Mesenchymal stem cell (in vitro differentiated cells and primary cell): ENCODE measurements at places on chromosomes 5 and 9.

DNA sequence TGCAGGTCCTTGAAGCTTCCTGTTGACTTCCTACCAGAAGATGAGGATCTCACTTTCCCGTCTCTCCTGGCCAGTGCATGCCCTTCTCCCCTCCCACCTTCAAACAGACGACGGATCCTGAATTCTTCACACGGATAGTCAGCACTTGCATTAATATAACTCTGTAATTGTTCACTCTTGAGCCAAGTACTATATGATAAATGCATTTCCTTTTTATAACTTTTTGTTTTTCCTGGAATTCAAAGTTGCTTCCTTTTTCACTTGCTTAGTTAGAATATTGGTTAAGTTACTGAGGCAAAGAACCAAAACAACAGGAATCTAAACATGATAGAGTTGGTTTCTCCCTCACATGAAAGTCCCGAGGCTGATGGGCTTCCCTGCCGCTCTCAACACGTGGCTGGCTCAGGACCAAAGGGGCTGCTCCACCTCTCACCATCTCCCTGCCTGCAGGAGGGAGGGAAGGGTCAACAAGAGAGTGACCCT is 20.2 kb upstream of the EGFL7 start:
- no peak for DNase-seq

- peak; percentile 46 for DNase-seq
Measured at GRCh38 chr9:93575796-93576257, 557 bp upstream of the PHF2 start.

DNA sequence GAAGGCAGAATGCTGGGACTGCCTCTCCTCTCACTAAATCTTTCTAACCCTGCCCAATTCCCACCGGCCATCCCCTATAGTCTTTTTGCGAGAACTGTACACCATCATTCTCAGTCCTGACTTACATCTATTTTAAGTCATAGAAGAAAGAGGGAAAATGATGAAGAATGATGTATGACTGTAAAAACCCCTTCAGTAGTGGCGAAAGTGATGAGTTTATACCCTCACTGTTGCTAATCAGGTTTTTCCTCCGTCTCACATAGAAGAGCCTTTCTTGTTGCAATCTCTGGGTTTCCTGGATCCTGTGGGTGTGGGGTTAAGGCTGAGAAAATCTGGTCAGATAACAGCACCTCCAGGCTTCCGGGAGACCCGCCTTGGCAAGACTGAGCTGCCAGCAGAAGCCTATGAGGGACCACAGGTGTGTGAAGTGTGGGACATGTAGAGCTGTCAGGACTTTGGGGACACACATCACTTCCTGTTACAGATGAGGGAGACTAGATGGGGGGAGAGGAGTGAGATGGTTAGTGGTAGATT is 147.1 kb upstream of the SLC12A2 start:
- no peak for DNase-seq

- peak; percentile 80 for DNase-seq
Measured at GRCh38 chr5:139633295-139634027, 14.7 kb upstream of the CXXC5 start.

DNA sequence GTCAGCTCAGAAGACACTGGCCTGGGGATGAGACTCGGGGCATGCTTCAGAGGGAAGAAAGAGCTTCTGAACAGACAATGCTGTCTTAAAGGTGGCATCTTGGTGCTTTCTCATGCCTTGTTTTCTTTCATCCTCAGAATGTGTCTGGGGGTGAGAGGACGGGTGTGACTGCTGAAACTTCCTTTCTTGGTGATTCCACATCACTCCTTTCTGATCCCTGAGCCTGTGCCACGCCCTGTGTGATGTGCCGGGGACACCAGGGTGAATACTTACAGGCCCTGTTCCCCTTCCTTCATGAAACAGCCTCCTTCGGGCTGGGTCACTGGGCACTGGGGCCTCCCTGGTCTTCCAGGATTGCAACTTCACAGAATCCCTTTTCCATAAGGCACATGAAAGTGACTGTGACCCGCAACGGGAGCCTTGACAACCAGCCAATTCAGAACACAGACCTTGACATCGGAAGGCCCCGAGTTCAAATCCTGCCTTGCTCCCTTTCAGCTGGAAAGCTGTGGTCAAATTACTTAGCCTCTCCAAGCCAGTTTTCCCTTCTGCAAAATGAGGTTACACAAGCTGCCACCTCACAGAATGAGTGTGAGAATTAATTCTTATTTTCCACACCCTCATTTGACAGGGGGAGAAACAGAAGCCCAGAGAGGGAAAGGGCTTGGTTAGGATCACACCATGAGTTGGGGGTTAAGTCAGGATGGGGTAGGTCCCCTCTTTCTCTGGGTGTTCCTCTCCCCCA is 44.1 kb upstream of the IL17B start:
- DNase-seq: peak; percentile 82
